Activated T-helper 1 cell treated with anti-CD3 and anti-CD28 coated beads, Interleukin-2, amount 50 U/mL, for 16 hours (primary cell): ENCODE measurements at places on chromosomes 3 and 15.

- DNase-seq: no peak
Measured at GRCh38 chr15:39255760-39256159, 325.1 kb upstream of the THBS1 start.

DNA sequence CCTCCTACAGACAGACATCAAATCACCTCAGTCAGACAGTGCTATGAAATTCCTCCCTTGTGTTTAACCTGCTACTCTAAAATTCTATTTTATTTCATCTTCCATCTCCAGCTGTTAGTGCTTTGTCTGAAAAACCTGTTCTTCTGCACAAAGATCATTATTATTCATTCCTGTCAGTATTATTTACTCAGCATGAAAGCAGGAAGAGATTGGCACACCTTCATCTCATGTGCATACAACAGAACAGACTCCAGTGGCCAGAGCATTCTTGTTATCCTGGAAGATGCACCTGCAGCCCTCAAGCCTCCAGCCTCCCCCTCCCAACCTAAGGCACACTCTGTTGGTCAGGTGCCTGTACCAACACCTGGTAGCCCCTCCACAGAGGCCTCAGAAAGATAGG is 1.8 kb upstream of the ROPN1B start:
- no peak for DNase-seq

DNA sequence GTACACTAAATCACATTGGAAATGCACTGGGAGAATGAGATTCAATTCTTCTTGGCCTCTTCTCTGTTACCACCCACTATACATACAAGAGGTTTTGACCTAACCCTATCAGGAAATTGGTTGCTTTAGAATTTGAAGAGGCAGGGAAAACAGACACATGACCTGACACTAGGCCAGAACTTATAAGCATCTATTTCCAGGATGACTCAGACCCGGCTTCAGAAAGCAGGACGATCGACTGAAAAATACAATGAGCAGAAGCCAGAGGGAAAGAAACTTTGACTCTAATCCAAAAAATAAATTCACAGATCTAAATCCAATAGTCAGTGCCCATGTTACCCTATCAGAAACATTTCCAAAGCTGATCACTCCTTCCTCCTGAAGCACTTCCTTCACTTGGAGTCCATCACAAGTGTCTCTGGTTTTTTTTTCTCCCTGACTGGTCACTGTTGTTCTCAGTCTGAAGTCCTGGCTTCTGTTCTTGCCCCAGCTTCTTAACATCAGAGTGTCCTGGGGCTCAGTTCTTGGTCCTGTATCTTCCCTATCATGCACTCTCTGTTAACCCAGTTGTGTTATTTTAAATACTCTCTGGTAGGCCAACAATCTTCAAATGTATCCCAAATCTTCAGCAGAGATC is 133.6 kb downstream of the P2RY1 start:
- DNase-seq: no peak

DNA sequence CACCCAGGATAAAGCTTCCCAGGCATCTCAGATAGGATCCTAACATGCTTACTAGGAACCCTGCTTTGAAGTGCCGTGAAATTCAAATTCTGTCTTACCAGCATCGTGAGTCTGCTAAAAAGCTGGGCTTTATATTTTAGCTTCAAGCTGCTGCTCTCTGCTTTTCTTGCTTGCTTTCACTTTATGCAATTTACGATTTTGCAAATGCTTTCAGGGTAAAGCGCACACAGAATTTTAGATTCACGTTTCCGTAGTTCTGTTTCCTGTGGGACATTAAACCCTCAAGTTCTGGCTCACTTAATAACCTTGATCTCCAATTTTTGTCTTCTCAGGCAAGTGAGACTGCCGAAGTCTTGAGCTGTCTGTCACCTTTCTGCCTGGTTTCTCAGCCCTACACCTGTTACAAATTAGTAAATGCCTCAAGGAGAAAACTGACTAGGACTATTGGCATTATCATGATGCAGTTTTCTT is 170.5 kb upstream of the TGFBR2 start:
- no peak for DNase-seq

DNA sequence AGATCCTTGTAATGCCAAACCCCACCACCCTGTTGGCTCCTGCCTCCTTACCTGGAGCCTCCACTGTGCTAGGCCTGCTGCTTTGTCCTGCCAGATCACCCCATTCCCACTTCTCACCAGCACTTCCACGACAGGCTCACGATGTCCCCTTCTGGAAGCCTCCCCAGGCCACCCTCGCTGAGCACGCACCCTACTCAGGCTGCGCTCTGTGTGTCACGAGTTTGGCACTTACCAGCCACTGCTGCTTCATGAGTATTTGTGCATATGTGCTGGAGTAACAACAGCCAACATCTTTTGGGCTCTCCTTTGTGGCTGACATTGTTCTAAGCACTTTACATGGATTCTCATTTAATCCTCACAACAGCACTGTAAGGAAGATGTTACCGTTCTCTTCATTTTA is 58.1 kb downstream of the PDIA5 start:
- DNase-seq: no peak

- peak; percentile 39 for DNase-seq
Measured at GRCh38 chr3:42539871-42540714, 37.6 kb downstream of the VIPR1 start.

DNA sequence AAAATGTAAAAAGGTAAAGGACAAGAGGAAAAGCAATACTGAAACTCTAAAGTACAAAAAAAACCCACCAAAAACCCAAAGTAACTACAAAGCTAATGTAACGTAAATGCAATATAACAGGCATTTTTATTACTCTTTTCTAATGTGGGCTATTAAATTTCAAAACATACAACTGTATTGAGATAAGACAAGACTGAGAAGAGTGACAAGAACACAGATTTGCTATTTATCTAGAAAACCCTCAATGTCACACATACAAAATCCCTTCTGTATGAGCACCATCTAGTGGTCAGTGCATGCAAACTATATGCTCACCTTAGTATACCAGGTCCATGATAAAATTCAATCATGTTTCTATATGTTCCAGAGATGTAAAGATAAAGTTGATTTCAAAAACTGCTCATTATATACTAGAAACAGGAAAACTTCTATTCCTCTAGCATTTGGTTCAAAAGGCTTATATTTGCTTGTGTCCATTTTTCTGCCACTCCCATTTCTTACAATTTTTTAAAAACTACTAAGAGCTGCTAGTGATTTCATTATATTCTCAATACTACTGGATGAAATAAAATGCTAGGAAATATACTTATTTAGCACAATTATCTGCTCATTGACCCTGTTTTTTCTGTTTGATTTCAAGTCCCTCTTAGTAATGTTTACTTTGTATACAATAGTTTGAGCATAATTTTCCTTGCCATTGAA is 111.4 kb downstream of the DLG1 start:
- no peak for DNase-seq

GRCh38 chr3:111952086-111952485 is 26.7 kb upstream of the ABHD10 start:
- DNase-seq: no peak

- DNase-seq: no peak
Measured at GRCh38 chr3:119542168-119542767, 17.1 kb downstream of the CD80 start.

DNA sequence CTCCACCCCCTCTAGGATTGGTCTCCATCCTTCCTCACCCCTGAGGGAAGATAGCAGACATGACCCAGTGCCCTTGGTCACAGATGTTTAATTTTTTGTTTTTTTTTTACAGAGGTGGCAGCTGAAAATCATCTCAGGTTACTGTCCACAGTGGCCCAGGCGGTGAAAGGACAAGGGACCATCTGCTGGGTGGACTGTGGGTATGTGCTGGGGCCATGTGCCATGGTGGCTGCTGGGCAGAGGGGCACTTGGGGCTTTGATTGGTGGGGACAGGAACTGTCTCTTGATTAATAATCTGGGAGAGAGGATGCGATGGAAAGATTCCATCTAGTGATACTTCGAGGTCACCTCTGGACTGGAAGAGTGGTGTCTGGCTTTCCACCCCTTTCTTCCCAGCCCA is 25.4 kb downstream of the PDIA5 start:
- DNase-seq: no peak
